ENCODE measurements at places on chromosomes 5 and 9. TPM values are rescaled to one million over a fixed set of nuclear protein-coding genes. Genes with fewer than 3 reads are reported as not detected.
A peak's percentile ranks its signal among the peaks of the same experiment; 100 is the strongest.

- H3K27me3 ChIP-seq = no peaks in the 10 kb centered on the region
- no peaks in the 10 kb centered on the region for H3K36me3 ChIP-seq
- H3K27ac ChIP-seq = peak overlapping the region; percentile 52
- no peak for DNase-seq
- H3K4me3 ChIP-seq = no peak overlapping the region
- peaks cover 25% of the 10 kb centered on the region for H3K4me1 ChIP-seq
Observed at GRCh38 chr9:96048104-96048955, 172.8 kb downstream of the ERCC6L2 start.

The SPINK5 gene
- 550 TPM for total RNA-seq

DNA sequence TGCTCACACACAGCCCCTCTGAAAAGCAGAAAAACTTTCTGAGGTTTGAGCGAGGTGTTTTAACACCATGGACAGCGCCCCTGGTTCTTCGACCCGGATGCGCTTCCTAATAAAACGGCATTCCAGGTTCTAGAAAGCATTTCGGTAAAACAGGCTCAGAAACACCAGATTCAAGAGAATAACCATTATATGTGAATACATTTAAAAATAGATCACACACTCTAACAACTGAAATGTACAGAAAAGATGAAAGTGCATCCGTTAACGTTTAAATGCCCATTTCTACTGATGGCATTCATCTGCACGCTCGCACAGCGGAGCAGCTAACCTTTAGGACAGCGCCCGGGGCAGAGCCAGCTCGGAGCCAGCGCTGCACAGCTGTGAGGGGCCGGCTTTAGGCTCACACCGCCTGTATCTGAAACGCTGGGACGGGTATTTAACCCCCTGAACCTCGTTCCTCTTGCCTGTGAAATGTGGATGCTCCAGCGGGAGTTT, 26.3 kb upstream of the TENT4A start:
- H3K27ac ChIP-seq = no peak overlapping the region
- no peaks in the 10 kb centered on the region for H3K36me3 ChIP-seq
- no peaks in the 10 kb centered on the region for H3K4me1 ChIP-seq
- no peak overlapping the region for H3K4me3 ChIP-seq
- DNase-seq = no peak
- no peaks in the 10 kb centered on the region for H3K27me3 ChIP-seq

GRCh38 chr9:104817437-104817836, 53.5 kb downstream of the NIPSNAP3B start:
- H3K27me3 ChIP-seq = no peaks in the 10 kb centered on the region
- no peaks in the 10 kb centered on the region for H3K4me1 ChIP-seq
- no peak overlapping the region for H3K4me3 ChIP-seq
- no peak for DNase-seq

The IL13 gene
- not detected for total RNA-seq

The FCN1 gene
- total RNA-seq = 0.76 TPM

DNA sequence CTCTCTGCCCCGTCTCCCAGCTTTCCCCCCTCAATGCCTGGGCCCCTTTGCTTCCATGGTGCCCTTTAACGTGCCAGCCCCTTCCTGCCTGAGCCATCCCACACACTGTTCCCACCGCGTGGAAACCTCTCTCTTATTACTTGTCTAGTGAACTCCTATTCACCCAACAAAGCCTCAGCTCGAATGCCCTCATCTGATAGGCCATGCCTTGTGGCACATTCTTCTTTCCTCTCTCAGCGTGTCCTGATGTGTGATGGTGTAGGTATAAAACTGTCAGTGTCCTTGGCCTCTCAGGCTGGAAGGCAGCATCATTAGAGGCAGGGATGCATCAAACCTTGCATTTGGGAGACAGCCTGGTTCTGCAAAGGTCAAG, 152.3 kb downstream of the OLFM1 start:
- peaks cover 10% of the 10 kb centered on the region for H3K4me1 ChIP-seq
- H3K27me3 ChIP-seq = no peaks in the 10 kb centered on the region
- H3K27ac ChIP-seq = no peak overlapping the region
- no peak overlapping the region for H3K4me3 ChIP-seq
- DNase-seq = no peak
- H3K36me3 ChIP-seq = no peaks in the 10 kb centered on the region

GRCh38 chr5:98458004-98458403, 315.5 kb upstream of the RGMB start:
- no peaks in the 10 kb centered on the region for H3K4me1 ChIP-seq
- H3K27me3 ChIP-seq = no peaks in the 10 kb centered on the region
- no peak overlapping the region for H3K27ac ChIP-seq
- no peaks in the 10 kb centered on the region for H3K36me3 ChIP-seq
- DNase-seq = no peak

- H3K4me3 ChIP-seq = no peak overlapping the region
- DNase-seq = no peak
- peaks cover 29% of the 10 kb centered on the region for H3K4me1 ChIP-seq
- no peaks in the 10 kb centered on the region for H3K36me3 ChIP-seq
- peaks cover 3% of the 10 kb centered on the region for H3K27me3 ChIP-seq
Observed at GRCh38 chr9:137057545-137057944, 3.7 kb upstream of the ENTPD2 start.

DNA sequence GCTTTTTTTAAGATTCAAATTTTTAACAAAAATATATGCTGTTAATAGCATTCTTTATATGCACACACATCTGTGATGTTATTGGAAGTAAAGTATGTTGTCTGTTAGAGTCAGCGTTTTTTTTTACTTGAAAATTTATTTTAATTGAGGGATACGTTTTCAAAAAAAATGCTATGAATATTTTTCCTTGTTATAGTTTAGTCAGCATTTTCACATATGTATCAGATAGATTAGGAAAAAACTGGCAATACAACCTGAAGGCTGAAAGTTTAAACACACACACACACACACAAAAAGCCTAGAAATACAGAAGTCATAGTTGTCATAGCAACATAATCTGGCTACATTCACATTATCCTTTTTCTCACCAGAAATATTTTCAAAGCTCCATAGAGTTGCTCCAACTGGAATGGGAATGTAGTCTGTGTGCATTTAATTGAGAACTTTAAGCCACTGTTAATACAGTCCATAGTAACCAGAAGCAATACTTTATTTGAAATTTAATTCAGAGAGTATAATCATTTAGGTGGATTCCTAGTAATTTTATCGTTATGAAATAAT, 116.6 kb downstream of the CDH12 start:
- no peak overlapping the region for H3K27ac ChIP-seq
- H3K36me3 ChIP-seq = no peaks in the 10 kb centered on the region
- no peak for DNase-seq
- H3K4me3 ChIP-seq = no peak overlapping the region
- H3K4me1 ChIP-seq = no peaks in the 10 kb centered on the region

DNA sequence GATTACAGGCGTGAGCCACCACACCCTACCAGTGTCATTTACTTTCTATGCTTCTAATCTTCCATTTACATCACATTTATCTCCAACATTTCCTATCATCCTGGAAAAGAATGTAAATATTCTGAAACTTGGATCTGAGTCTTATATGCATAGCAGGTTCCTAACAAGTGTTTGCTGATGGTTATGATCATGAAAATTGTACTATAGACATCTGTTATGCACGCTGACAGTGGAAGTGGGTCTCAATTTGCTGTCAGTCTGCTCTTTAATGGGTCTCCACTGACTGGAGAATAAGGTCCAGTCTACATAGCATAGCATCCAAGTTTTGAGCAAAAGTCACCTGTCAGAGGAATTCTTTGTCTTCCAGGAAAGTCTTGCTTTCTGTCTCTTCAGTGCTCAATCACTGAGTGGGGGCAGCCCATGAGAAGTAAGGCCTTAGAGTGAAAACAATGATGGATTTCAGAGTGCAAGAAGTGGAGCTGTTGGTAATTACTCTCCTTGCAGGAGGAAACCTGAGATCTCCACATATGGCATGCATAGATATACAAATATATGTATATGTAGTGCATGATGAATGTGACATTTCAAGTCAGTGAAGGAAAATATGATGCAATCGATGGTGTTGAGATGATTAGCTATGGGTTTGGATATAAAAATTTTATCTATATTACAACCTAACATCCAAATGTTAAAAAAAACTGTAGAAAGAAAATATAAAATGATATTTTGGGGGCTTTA, 29.2 kb upstream of the MSANTD3 start:
- H3K27me3 ChIP-seq = no peaks in the 10 kb centered on the region
- no peak overlapping the region for H3K4me3 ChIP-seq
- H3K27ac ChIP-seq = no peak overlapping the region

The TNFSF8 gene
- total RNA-seq = 0.34 TPM

- peak overlapping the region; percentile 100 for H3K4me3 ChIP-seq
- no peaks in the 10 kb centered on the region for H3K27me3 ChIP-seq
- peaks cover 8% of the 10 kb centered on the region for H3K36me3 ChIP-seq
- H3K27ac ChIP-seq = peak overlapping the region; percentile 93
Observed at GRCh38 chr5:177304392-177305119, 957 bp downstream of the PRELID1 start.

DNA sequence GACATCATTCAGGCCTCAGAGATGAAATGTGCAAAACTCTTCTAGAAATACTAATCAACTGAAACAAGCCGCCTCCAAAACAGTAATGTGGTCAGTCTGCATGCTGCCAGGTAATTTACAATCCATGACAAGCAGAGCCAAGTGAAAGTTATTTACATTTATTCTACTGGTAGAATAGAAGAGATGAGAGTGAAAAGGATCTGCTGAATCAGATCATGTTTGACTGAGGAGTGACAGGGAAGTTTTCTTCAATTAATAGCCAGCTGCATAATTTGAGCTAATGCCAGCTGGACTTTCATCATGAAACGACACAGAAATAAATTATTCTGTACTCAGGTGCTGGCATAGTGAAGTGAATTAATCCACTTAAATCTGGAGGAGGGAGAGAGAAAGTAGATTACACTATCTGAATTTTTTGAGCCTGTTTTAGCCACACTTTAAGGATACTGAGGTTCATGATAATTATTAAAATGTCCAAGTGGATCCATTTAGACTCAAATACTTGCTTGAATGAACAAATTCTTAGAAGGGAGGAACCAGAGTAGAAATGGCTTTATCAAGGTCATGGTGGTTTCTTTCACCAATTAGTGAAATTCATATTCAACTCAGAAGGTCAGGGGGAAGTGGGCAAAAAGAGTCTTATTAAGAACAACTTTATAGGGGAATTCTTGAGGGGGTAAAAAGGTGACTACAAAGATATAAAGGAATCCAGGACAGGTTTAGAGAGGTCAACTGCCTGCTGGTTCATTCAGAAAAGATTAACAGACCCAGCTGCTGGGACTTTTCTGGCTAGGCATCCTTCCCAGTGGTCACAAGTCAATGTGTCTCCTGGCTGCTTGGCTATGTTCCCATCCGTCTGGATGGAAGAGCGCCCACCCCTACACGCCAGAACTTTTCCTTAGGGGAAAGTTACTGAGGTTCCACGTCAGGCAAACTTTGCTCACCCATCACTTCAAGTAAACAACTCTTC, 350.4 kb downstream of the PDE4D start:
- DNase-seq = no peak
- no peaks in the 10 kb centered on the region for H3K36me3 ChIP-seq
- no peak overlapping the region for H3K4me3 ChIP-seq
- no peaks in the 10 kb centered on the region for H3K27me3 ChIP-seq
- H3K4me1 ChIP-seq = peaks cover 50% of the 10 kb centered on the region
- H3K27ac ChIP-seq = no peak overlapping the region

- DNase-seq = no peak
- peaks cover 49% of the 10 kb centered on the region for H3K36me3 ChIP-seq
- no peak overlapping the region for H3K4me3 ChIP-seq
- no peaks in the 10 kb centered on the region for H3K27me3 ChIP-seq
- no peaks in the 10 kb centered on the region for H3K4me1 ChIP-seq
Observed at GRCh38 chr9:90855208-90855902, 53.7 kb downstream of the SYK start.

DNA sequence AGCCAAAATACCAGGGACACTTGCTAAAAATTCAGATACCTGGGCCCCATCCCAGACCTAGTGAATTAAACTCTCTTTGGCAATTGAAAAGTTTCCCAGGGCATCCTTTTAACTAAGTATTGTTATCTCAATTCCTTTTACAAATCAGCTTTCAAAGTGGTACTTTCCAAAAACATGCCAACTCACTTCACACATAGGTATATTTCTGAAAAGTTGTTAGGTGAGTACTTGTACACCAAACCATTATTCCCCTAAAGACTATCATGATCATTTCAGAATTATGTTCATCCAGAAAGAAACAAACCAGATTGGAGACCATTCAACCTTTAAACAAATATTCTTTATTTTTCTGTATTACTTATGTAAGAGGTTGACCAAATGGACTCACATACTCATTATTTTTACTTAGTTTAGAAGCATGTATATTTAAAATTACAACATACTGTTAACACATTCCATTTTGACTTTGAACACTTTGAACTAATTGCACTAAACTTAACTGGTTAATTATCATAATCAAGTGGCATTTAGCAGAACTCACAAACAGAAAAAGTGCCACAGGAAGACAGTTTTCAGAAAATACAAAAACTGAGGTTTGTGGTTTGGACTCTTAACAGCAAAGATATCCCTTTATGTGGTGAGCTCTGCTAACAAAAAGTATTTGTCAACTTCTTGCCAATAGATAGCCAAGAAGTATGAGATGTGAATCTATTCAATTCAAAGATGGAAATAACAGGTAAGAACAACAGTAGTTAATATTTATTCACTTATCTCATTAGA, 40.7 kb downstream of the KIAA0825 start:
- DNase-seq = no peak
- no peaks in the 10 kb centered on the region for H3K27me3 ChIP-seq
- no peak overlapping the region for H3K27ac ChIP-seq
- no peaks in the 10 kb centered on the region for H3K4me1 ChIP-seq

GRCh38 chr5:143030349-143030748, 260.2 kb downstream of the ARHGAP26 start:
- H3K27ac ChIP-seq = no peak overlapping the region
- no peak overlapping the region for H3K4me3 ChIP-seq
- no peaks in the 10 kb centered on the region for H3K27me3 ChIP-seq
- no peaks in the 10 kb centered on the region for H3K36me3 ChIP-seq
- DNase-seq = no peak

- no peak overlapping the region for H3K4me3 ChIP-seq
- H3K4me1 ChIP-seq = no peaks in the 10 kb centered on the region
- no peak for DNase-seq
- no peak overlapping the region for H3K27ac ChIP-seq
Observed at GRCh38 chr5:94072116-94072515, 330.7 kb upstream of the POU5F2 start.

DNA sequence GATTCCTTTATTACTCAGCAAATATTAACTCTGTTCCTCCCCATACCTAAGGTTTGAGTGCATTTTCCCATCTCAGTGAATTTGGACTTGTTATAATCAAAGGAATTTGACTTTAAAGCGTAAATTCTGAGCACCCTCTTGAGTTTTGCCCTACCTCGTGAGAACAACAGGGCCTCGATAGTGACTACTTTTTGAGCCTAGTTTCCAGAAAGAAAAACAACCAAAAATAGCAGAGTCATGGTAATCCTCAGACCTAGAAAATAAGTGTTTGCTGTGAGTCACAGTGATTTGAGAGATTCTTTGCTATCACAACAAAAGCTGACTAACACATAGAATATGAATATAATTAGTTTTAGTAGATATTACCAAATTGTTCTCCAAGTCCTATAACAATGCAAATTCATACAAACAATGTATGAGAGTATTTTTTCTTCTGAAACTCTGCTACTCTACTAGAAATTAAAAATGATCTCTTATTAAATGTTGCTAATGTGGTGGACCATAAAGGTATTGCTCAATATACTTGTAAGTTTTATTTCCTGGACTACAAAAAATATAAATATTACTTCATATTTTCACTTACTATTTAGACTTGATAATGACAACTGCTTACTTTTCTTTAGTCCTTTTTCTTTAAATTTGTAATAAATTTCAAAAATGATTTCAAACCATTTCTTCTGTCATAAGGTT, 759.7 kb downstream of the BRINP1 start:
- H3K4me3 ChIP-seq = no peak overlapping the region
- DNase-seq = no peak
- H3K36me3 ChIP-seq = no peaks in the 10 kb centered on the region
- H3K4me1 ChIP-seq = no peaks in the 10 kb centered on the region
- H3K27me3 ChIP-seq = no peaks in the 10 kb centered on the region
- H3K27ac ChIP-seq = no peak overlapping the region

The CAVIN4 gene
- 0.09 TPM for total RNA-seq

The SLC6A7 gene
- not detected for total RNA-seq

The ADAMTS16 gene
- 0.19 TPM for total RNA-seq

The SLC36A3 gene
- total RNA-seq = not detected
